CD4-positive, alpha-beta T cell treated with Interleukin-12 subunit alpha and Interleukin-12 subunit beta, for 1 hour (primary cell): ENCODE measurements at places on chromosomes 2 and 18.

DNA sequence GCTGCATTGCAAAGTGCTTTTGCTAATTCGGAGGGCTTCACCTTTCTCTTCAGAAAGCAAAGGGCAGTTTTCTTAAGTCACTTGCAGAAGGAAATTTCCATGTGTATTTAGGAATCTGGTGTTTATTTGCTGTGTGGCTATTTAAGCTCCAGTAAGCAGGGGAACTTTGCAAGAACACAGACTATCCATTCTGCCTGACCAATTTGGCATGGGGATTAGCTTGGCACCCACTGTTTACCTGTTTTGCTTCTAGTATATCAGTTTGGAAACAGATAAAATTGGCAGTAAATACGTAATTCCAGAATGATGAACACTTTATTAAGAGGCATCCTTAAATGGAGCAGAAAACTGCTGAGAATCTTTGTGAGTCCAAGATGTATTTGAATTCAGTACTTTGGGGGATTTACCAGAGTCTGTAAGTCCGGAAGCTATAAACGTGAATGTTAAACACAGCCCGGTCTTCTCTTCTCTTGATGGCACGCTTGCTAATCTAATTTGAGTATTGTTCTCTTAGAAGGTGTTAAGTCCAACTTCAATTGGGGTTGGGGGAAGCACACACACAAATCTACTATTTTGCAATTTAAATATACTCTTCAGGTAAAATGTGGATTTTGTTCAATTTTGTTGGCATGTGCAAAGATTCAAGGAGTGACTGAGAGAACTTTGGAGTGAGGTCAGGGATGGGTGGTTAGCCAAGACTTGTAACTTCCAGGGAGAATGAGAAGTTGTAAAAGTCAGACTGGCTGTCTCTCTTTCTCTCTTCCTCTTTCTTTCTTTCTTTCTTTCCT, 650 bp downstream of the ACKR3 start:
- DNase-seq = no peak

- DNase-seq = no peak
Observed at GRCh38 chr2:24272161-24272802, 88.1 kb downstream of the ITSN2 start.

DNA sequence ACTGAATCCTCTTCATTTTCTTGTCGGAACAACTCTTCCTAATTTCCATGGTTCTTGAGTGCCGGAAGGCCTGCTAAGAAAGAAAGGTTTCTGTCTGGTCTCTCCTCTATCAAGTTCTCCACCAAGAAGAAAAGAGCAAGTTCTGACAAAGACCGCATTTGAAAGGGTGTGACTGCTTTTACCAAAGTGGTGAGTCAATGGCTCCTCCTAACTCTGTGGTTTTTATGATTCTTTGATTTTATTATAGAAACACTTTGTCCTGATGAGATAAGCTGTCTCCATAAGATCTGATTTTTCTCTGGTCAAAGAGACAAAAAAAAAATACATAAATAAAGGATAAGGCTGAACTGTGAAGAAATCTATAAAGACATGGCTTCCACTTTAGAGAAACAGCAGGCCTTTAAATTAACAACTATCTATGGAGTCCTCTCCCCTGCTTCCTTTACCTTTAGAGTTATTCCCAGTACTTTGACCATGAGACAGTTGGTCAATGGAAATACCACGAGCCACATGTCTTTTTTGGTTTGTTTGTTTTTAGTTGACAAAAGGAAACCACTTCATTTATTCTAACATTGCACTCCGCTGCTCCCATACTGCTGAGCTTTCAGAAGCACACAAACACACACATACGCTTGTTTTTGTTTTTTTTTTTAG, 67.7 kb downstream of the REL start:
- no peak for DNase-seq

GRCh38 chr2:236616031-236616430, 46.4 kb downstream of the ACKR3 start:
- no peak for DNase-seq

DNA sequence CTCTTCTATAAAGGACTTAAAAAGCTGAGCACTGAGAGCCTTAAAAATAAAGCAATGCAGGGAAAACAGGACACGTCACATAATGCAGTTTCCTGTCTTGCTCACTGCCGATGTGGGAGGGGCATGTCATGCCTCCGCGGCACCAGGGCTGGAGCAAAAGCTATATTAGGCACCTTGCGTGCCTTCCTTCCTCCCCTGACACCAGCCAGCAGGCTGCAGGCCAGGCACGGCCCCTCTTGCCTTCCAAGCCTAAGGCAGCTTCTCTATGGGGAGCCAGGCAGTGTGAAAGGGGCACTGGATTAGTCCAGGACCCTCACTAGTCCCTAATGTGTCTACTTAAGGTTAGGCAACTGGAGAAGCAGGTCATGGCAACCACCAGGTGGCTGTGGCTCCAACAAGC, 26.3 kb downstream of the MRPL35 start:
- DNase-seq = peak; percentile 37

- no peak for DNase-seq
Observed at GRCh38 chr18:44682201-44682870, 1.6 kb downstream of the SETBP1 start.

DNA sequence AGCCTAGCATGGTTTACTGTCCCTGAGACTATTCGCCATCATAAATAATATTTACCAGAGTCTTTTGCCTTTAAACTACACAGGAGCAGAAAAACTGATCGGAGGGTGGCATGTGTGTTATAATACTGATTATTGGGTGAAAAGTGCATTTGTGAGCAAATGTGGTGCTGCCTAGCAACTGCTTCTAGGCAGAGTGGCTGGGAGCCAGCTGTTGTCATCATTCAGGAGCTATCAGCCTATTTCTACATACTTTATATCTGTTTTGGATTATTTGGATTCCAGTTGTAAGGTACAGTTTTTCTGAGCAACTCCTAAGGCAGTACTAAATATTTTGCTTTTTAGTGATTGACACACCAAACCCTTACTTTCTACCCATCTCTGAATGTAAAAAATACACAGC, 75.0 kb upstream of the MSTN start:
- DNase-seq = no peak

- DNase-seq = no peak
Observed at GRCh38 chr2:24878341-24878740, 41.7 kb downstream of the ADCY3 start.

DNA sequence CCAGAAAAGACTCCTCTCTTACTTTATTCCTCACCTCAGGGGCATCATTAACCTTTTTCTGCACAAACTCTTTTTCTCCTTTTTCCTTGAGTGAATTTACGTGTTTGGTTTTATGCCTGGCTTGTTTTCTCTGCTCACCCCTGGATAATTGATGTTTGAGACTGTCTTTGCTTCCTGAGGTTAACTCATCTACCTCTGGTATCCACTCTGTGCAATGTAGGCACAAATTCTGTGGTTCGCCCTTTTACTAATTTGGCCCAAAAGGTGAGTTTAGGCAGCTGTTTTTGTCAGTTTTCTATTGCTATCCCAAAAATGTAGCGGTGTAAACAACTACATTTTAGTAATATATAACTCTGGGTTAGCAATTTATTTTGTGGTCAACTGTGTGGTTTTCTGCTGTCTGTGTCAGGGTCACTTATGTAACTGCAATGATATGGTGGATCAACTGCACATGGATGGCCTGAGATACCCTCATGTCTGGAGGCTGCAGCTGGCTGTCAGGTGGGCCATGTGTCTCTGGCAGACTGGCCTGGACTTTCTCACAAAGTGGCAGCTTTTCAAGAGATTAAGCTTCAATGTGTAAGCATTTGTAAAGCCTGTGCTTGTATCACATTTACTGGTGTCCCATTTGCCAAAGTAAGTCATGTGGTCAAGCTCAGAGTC, 329.7 kb downstream of the FSIP2 start:
- no peak for DNase-seq

GRCh38 chr2:99743146-99743545, 253.3 kb upstream of the REV1 start:
- no peak for DNase-seq

- DNase-seq = no peak
Observed at GRCh38 chr2:181570833-181571661, 85.9 kb downstream of the CERKL start.

DNA sequence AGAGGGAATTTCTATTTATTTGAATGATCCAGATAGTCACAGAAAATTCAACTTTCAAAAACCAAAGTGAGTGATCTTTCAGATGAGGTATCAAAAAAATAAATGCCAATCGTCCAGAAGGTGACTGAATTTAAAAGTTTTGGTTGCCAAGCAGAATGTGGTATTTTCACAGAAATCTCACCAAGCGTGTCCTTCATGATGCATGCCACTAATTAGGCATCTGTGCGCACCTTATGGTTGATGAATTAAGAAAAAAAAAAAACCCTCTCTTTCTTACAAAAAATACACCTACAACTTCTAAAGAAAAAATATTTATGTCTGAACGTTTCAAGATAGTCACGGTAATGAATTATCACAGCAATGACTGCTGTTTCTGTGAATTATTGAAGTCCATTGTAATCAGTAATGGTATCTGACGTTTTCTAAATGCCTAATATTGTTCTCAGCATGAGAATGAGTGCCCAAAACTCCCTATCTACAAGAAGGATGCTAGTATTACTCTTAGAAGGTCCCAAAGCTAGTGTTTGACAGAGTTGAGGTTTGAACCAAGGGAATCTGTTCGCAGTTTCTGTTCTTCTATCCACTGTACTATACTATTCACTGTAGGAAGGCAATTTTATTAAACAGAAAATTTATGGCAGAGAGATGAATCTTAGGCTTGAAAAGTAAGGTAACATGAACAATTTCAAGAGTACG, 219.6 kb upstream of the NETO1 start:
- DNase-seq = no peak

DNA sequence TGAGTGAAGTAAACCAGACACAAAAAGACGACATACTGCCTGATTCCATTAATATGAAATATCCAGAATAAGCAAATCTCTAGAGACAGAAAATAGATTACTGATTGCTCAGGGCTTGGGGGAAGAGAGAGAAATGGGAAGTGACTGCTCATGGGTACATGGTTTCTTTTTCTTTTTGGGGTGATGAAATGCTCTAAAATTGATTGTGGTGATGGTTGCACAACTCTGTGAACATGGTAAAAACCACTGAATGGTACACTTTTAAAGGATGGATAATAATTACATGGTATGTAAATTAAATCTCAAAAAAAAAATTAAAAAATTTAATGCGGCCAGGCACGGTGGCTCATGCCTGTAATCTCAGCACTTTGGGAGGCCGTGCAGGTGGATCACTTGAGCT, 39.3 kb downstream of the RPL31 start:
- DNase-seq = no peak

DNA sequence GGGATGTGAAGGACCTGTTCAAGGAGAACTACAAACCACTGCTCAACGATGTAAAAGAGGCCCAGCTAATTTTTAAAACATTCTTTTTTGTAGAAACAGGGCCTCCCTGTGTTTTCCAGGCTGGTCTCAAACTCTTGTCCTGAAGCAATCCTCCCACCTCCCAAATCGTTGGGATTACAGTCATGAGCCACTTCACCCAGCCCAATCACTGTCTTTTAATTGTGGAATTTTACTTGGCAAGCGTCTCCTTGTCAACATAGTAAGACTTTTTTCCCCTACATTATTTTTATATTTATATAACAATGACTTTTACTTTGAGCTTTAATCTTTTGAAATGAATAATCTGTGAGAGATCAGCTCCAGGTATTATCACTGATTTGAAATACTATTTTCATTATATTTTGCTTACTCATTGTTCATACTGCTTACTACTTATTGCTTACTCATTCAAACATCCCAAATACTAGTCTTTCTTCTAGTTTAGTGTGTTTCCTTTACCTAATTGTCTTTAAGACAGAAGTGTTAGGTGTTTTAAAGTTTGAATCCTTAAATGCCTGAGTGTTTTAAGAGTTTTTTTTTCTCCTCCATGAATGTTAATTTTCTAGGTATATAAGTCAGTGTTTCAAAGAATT, 48.9 kb downstream of the PTPN4 start:
- DNase-seq = no peak

- DNase-seq = no peak
Observed at GRCh38 chr18:63241317-63241712, 78.3 kb downstream of the BCL2 start.

DNA sequence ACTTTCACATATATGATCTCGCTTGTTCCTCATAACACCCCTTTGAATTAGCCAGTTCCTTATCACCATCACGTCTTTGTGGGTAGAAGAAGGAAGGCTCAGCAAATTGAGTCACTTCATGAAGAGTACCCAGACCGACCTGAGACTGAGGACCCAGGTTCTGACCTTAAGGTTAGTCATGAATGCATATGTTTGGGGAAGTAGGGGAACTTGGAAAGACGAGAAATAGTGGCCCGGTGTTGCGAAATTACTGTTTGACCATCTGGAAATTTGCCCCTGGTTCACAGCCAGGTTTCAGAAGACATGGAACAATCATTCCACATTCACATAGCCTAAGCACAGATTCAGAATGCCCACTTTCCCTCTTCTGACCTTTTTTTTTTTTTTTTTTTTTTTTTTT, 59.8 kb downstream of the MEIS1 start:
- no peak for DNase-seq

DNA sequence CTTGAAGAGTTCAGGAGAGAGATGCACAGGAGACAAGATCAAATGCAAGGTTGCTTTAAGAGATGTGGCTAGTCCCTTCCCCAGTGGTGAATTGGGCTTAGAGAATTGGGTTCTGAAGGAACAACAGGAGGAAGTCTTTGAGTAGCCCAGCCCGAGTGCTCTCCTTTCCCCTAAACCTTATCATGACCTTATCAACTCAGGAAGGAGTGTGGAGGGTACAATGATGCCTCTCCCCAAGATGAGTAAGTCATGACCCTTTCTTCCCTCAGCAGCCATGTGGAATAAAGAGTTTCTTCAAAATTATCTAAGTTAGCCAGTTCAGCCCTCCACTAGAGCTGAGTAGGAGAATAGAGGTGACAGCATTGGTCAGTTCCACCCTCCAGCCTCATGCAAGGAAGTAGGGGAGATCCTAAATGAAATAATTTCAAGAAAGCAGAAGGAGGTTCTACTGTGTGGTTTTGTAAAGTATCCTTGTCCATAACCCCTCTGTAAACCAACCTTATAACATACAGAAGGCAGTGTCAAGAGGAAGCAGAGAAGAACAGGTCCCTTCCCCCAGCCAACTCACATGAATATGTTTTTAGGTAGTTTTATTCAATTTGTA, 88.4 kb downstream of the ARHGAP15 start:
- no peak for DNase-seq

GRCh38 chr2:71609958-71610357, 156.6 kb downstream of the DYSF start:
- DNase-seq = no peak

GRCh38 chr2:201377218-201377617, 20.1 kb upstream of the FLACC1 start:
- DNase-seq = no peak

GRCh38 chr2:51222106-51222505, 190.2 kb upstream of the NRXN1 start:
- DNase-seq = no peak

GRCh38 chr18:5874336-5874735, 21.0 kb downstream of the TMEM200C start:
- no peak for DNase-seq

DNA sequence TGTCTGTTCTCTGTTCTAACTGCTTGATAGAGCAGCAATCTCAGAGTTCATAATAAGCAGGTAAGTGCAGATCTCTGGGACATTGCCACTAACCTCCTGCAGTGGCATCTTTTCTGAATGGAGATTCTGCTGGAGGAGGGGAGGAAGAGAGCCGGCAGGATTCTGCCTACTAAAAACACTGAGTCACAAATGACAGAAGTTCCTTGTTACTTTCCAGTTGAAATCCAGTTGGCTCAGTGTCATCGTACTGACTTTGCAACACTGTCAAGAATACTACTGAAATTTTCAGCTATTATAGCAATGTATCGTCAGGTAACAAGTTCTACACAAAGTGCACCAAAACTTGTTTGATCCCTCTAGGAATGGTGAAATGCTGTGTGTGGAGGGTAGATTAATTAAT, 79.6 kb upstream of the ST6GAL2 start:
- DNase-seq = no peak

- no peak for DNase-seq
Observed at GRCh38 chr2:128710729-128711128, 392.1 kb upstream of the HS6ST1 start.
